ENCODE measurements at places on chromosomes 3 and 15.

DNA sequence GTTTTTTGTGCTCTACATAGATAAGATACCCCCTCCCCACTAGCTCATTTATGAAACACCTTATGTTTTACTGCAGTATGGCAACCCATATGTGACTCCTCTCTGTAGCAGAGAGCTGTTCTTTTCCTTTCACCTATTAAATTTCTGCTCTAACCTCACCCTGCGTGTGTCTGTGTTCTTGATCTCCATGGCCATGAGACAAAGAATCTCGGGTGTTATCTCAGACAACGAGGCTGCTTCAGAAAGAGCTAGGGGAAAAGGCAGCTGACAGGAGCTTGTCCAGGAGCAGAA, 18.0 kb downstream of the CCR8 start:
- no peak for DNase-seq

GRCh38 chr3:2099028-2099671, 484 bp downstream of the CNTN4 start:
- DNase-seq: no peak

GRCh38 chr15:33860754-33861153, 107.5 kb upstream of the CHRM5 start:
- no peak for DNase-seq

GRCh38 chr3:194952841-194953241, 267.2 kb downstream of the FAM43A start:
- no peak for DNase-seq

DNA sequence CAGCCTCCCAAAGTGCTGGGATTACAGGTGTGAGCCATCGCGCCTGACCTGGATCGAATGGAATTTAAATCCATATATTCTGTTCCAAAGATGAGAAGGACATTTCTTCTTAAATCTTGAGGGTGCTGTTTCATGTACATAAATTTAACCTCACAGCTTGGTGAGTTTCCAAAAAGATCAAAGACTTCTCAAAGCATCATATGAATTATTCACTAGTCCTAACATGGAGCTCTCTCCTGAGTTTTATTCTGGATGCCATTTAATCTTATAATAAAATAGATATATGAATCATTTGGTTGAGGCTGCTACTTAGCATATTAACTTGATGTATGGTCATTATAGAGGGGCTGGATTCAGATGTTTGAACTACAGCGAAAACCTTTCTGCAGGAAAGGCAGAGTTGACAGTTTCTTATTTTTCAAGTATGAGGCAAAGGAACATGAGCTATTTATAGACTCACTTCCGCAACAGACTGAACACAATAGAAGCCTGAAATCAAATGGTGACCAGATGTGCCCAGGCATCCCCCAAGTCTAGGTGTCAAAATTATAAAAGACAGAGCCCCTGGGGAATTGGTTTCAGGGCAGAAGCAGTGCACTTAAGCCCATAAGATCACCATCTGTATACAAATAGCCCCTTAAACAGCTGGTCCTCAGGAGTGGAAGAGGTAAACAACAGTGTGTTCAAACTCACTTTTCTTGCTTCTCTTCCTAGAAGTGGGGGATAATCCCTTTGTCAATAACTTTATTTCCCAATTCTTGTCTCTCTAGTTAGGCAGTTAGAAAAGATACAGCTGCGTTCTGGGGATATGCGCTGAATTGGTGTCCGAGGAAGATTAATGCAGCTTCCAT, 29.7 kb downstream of the STARD9 start:
- DNase-seq: no peak

DNA sequence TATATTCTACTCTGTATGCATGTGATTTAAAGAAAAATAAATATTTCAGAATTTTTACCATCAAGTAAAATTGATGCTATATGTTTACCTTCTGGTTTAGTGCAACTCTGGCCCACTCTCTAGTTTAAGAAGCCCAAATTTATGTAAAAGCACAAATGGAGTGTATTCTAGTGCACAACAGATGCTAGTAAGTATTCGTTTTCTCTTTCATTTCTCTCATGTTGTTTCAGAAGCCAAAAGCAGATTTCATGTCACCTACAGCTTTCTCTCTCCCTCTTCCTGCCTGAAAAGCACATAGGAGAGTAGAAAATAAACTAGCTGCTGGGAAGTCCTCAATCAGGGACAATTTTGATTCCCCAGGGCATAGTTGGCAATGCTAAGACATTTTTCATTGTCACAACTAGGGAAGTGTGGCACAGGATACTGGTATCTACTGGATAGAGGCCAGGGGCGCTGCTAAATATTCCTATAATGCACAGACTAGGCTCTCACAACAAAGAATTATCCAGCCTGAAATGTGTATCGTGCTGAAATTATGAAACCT, 147.4 kb upstream of the ARHGEF26 start:
- no peak for DNase-seq

- DNase-seq: no peak
These were observed 367 bp upstream of the TARS3 start for GRCh38 chr15:101724675-101725005.

DNA sequence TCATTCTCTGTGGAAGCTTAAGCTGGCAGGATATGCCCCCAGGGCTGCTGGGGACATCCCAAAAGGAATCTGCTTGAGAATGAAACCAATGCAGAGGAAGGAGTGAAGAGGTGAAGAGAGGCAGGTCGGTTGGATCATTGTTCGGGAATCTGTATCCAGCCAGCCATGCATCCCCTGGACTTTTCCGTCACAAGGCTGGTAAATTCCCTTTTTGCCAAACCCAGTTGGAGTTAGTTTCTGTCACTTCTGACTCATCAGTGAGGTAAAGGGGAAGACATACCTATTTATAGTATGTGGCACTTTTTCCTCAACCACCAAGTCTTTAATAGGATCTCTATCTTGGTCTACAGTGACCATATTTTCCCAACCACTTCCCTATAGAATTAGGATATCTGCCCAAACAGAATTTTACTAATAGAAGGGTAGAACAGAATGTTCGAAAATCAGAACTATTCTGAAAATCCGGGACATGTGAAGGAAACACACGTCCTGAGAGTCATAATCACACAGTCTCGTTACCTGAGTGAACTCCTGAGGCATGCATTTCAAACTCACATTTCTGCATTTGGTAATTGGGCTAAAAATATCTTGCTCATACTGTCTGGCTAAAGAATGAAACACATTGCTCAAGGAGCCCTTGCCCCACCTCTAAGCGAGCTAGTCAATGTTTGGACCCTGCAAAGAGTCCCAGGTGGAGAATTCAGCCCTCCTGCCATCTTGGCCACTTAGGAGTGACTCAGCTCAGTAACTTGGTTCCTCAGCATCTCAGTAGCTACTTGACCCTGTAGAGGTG, 289.7 kb upstream of the ADAMTS9 start:
- DNase-seq: no peak
